Sigmoid colon (tissue), 7 donors: ENCODE measurements at places on chromosomes 2 and 18.

DNA sequence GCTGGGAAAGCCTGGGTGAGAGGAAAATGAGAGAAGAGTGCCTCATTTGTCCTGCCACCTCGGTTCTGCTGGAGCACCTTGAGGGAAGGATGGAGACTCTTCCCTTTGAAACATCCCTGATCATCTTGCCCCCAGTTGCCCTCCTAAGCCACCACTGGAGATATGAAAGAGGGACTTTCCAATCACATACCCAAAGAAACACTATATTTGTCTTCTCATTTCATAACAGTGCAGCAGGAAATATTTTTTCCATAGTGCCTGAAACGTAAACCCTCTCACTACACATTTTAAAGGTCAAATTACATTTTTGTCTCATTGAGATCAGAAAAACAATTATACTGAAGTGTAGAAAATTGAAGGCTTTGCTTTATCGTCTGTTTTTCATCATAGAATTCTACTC lies 63.3 kb downstream of the KCTD18 start:
- DNase-seq: no peak

- DNase-seq: no peak
Measured at GRCh38 chr2:219739066-219739465, 111.6 kb downstream of the SLC4A3 start.

- no peak for DNase-seq
Measured at GRCh38 chr2:220814441-220814840, 757.7 kb downstream of the EPHA4 start.

GRCh38 chr2:196597531-196597930 lies 42.0 kb upstream of the CCDC150 start:
- no peak for DNase-seq

- DNase-seq: no peak
Measured at GRCh38 chr2:111208639-111209038, 87.9 kb downstream of the BCL2L11 start.

- no peak for DNase-seq
Measured at GRCh38 chr2:216108310-216108966, 710 bp upstream of the XRCC5 start.

DNA sequence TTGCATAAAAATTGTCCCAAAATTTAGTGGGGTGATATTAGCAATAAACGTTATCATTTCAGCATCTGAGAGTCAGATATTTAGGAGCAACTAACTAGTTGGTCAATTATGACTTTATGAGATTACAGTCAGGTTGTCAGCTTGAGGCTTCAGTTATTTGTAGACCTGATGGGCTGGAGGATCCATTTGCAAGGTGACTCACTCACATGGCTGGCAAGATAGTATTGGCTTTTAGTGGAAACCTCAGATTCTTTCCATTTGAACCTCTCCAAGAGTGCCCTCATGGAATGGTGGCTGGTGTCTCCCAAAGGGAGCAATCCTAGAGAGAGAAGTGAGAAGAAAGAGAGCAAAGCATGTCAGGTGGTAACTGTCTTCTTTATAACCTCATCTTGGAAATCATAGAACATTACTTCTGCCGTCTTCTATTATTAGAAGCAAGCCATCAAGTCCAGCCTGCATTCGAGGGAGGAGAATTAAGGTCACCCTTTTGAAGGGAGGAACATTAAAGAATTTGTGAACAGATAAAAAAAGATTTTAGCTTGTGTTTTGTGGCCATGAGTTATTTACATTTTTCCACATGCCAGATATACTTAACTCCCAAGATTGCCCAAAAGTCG lies 92.5 kb downstream of the HAUS1 start:
- no peak for DNase-seq

DNA sequence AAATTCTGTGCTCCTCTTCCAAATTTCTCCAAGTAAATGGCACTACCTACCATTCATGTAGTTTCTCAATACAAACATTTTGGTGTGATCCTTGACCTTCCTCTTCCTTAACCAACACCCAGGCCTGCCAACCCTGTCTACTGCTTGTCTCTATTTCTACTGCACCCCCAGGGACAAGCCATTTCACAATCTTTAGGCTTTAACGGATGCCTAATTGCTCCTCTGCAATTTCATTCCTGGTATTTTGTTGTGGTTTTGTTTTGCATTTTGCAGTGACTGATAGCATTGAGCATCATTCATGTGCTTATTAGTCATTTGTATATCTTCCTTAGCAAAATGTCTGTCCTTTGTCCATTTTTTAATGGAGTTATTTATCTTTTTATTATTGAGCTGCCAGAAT lies 10.0 kb downstream of the FAP start:
- no peak for DNase-seq
